ENCODE measurements at places on chromosomes 7 and 10.

GRCh38 chr7:74272305-74273038, 16.7 kb upstream of the CLIP2 start:
- DNase-seq, result peak; percentile 84

- DNase-seq, result no peak
These were observed 40.2 kb downstream of the ZNF783 start for GRCh38 chr7:149302222-149302621.

GRCh38 chr7:51188987-51189386, 127.6 kb downstream of the COBL start:
- DNase-seq, result no peak

- no peak for DNase-seq
These were observed 20.0 kb downstream of the CUBN start for GRCh38 chr10:17109475-17110207.

- no peak for DNase-seq
These were observed 95.5 kb downstream of the LHPP start for GRCh38 chr10:124557167-124557566.

- DNase-seq, result no peak
These were observed 821 bp downstream of the SLC35B4 start for GRCh38 chr7:134315679-134316538.

GRCh38 chr10:44696496-44696895, 214.6 kb upstream of the TMEM72 start:
- DNase-seq, result peak; percentile 84

GRCh38 chr10:45476559-45476958, 102.5 kb downstream of the ALOX5 start:
- DNase-seq, result no peak

- DNase-seq, result no peak
These were observed 119.6 kb downstream of the KLF6 start for GRCh38 chr10:3665316-3665908.

DNA sequence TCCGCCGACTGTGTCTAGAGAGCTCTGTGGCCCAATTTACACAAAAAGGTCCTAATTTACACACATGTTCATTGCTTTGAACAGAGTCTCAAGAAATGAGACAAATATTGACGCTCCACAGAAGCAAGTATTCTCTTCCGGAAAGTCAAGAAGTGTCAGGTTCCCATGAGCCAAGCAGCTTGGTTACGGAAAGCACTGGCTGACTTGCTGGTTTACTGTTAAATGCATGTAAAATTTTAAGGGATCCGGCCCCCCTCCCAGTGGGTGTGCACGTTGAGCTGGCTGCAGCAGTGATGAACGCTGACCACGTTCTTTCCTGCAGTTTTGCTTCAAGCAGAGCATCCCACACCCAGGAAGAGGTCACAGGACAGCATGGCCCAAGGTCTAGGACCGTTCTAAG, 76.8 kb downstream of the DIP2C start:
- DNase-seq, result no peak

DNA sequence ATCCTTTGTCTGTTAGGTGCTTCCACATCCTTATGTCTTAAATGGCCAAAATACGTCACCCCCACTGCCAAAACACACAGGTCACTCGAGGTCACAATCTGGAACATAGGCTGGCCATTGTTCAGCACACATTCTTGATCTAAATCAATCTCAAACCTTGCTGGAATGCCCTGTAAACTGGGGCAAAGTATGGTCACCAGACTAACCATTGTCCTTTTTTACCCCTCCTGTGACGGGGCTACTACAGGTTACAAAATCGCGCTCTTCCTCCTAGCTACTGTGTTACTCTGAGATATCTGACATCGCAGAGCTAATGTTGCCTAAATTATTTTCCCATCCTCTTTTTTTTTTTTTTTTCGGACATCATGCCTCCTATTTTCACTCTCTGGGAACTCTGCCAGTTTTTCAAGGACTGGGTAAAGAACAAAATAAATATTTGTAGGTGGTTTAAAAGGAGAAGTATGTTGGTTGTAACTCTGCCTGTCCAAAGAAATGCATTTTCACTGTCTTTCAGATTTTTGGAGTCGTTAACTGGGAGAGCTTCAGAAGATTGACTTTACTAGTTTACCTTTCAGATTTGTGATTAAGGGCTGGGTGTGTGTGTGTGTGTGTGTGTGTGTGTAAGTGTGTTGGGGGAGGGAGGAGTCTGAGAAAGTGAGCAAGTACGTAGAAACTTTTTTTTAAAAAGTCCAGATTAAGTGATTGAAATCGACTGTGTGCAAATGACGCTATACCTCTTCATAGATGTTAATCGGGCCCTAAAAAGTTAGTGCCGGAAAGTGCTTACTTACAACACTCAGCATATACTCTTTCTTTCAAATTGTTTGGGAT, 942 bp upstream of the KIAA1217 start:
- no peak for DNase-seq

DNA sequence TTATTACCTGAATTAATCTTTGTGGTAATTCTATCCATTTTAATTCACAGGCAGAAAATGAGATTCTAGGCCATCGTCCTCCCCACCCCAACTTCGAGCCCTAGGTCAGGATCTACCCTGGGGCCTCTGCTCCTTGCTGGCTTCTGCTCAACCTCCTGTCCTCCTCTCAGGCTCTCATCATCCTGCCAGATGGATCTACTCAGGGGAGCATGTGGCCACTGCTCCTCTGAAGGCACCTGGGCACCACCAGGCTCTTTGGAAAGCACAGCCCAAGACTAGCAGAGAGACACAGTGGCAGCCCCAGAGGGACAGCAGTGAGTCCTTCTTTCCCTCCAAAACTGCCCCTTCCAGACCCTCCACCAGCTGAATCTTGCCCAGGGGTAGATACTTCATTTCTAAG, 248.2 kb downstream of the TCERG1L start:
- no peak for DNase-seq

DNA sequence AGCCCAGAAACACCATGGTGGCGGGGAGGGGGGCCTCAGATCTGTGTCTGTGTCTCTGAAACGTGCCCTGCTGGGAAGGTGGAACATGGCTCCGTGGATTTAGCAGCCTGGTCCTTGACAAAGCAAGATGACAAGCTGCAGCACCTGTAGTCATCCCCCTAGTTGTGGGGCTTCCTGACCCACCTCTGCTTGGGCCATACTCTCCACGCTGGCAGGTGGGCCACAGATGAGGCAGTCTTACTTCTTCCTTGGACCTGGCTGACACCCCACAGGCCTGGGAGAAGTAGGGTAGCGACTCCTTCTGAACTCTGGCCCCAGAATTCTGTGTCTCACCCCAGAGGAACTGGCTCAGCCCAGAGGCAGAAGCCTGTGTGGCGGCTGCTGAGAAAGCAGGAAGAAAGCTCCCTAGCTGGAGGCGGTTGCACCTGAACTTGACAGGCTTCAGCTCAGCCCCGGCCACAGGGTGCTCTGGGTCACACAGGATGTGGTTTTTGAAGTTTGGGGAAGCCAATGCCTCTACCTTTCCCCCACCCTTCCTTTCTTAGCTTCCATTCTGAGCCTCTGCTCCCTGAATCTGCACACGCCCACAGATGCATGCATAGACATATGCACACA, 113.9 kb downstream of the ABLIM1 start:
- DNase-seq, result no peak

- peak; percentile 92 for DNase-seq
These were observed 122.9 kb downstream of the RALA start for GRCh38 chr7:39746103-39746819.

DNA sequence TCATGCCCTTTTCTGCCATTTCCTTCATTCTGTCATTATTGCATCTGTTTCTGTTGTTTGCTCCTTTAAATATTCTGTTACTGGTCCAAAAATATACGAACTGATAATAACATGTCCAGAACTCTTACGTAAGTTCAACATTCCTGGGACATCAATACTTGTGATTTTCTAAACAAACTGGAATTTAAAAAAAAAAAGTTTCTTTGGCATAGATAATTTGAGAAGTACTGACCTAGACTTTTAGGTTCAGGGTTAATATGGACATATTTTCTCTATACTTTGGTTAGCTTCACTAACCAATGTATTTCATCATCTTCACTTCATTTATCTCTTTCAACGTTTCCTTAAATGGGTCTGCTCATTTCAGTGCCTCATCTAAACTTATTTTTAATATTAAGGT, 147.3 kb downstream of the JMJD1C start:
- no peak for DNase-seq

DNA sequence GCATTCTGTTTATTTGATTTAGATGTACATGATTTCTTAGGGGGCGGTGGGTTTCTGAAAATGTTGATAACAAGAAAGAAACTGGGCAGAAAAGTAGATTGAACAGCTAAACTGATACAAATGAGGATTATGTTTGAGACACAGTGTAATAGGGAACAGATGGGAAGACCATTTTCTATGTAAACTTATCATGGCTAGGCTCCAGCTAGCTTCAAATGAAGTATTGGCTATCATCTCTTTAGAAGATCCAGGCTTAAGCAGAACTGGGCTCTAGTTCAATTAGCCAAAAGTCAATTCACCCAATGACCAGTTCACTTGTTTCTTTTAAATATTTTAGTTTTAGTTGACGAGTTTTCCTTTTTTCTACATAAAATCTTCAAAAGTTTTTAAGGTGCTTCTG, 639.5 kb downstream of the ANKRD7 start:
- DNase-seq, result no peak

- no peak for DNase-seq
These were observed 144.2 kb downstream of the JCAD start for GRCh38 chr10:29914986-29915785.

DNA sequence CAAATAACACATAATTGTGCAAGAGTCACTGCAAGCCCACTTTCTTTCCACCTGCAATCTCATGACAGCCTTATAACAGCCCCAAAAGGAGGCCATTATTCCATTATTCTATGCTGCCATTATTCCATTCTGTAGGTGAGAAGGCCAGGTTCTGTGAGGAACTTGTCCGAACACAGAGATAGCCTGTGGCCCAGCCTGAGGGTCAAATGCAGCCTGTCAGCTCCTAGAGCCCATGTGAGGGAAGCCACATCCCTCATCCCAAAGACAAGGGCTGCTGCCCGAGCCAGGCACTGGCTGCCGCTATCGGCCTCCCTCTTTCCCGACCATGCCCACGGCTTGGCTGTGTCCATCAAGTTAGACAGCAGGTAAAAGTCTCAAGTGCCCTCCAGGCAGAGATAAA, 24.1 kb upstream of the C10orf71 start:
- peak; percentile 3 for DNase-seq

DNA sequence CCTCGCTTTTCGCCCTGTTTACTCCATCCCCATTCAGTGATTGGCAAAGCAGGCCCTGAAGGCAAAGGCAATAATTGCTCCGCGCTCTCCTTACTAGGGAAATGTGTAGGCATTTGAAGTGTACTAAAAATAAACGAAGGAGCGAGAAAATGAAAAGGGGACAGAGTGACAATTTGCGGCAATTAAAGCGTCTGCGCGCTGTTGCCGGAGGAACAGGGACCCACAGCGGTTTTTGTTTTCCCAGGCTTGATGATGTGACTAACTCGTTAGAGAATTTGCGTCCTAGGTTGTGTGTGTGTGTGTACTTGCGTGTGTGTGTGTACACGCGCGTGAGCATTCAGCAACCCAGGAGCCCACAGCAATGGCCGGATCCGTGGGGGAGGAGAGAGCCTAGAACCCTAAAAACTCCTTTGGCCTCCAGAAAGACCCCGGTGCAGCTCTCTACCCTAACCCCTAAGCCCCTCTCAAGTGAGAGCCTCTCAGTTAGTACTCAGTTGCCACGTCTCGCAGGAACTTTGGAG, 7.8 kb upstream of the DLX6 start:
- DNase-seq, result no peak

DNA sequence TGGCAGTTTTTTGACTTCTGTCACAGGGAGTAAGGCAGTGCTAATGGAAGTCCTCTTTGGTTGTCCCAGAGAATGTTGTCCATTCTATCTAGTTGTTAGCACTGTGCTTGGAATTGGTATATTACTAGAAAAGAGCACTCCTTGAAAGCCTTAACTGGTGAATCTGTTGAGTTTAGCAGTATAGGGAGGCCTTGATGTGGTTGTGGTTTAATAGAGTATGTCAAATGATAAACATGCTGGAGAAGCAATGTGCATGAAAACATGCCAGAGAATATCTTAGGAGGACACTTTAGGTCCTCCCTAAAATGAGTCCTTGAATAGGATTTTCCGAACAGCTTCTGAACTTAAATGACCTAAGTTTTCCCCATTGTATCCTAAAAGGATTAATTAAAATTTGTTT, 98.6 kb downstream of the BTRC start:
- DNase-seq, result no peak

DNA sequence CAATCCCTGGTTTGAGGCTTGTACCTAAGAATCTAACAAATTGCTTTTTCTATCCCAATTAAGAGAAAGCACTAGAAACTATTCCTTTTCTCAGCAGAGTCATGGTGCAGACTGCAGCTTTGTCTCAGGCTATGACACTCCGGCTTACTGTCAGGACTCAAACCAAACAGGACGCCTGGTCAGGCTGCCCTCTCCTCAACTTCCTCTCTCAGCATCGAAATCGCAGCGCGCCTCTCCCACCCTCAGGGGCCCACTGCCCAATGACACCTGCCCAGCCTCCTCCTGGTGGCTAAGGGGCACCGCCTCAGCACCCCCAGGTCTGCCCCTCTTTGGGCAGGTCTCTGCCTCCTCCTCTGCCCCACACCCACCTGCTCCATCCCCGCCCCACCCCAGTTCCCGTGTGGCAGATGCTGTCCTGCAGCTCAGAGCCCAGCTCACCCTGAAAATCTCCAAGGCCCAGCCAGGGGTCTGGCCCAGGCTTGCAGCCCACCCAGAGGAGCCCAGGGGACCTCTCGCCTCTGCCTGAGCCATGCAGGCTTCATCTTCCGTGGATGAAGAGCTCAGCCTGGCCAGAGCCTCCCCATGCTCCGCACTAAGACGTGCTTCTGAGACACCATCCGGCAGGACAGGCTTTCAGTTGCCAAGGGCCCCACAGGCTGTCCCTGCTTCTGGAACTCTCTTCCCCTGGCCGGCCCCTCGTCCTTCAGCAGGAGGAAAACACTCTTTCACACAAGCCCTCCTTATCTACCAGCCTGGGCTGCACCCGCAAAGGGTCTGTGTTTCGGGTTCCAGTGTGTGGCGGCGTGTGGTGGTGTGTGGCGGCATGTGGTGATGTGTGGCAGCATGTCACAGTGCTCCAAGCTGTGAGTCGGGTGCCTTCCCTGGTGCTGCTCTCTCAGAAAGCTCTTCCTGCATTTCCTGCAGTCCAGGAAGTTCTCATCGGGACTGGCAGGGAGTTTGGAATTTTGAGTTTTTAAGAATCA, 16.4 kb upstream of the PTPRN2 start:
- DNase-seq, result no peak

GRCh38 chr7:126533715-126534114, 719.0 kb downstream of the GRM8 start:
- no peak for DNase-seq

- DNase-seq, result no peak
These were observed 247.3 kb upstream of the PITRM1 start for GRCh38 chr10:3419719-3420495.

- DNase-seq, result no peak
These were observed 1136.4 kb downstream of the TYW1 start for GRCh38 chr7:68133045-68133444.

DNA sequence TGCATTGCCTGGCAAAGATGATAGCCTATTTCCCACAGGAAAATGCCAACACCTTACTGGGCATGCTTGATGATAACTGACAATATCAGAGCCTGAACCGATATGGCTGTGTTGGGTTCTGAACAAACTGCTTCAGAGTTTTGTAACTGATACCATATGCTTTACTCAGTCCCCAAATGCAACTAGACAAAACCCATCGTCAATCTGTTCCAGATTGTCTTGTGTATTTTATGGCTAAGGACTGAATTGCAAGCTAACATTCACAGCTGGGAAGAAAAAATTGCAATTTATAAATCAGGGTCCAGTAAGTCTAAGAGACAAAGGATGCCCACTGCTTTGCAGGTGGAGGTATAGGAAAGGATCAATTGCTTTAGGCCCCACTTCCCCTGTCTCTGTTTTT, 116.8 kb upstream of the WNT16 start:
- DNase-seq, result no peak

GRCh38 chr7:39248041-39248691, 270.5 kb downstream of the POU6F2 start:
- DNase-seq, result no peak

All from right hindlimb (tissue), 1 donor.